ENCODE measurements at places on chromosomes 5 and 9. TPM values are rescaled to one million over a fixed set of nuclear protein-coding genes. Genes with fewer than 3 reads are reported as not detected.

Gene SETD9
- total RNA-seq: 4.8 TPM

Gene GOLPH3
- total RNA-seq: 73.1 TPM

Gene JADE2
- total RNA-seq: 8.9 TPM

Gene EIF4EBP3
- total RNA-seq: 0.69 TPM

Gene RNF130
- total RNA-seq: 69.2 TPM

Gene PHF24
- 0.69 TPM for total RNA-seq

Gene GPR150
- not detected for total RNA-seq

Gene CCNB1
- 41.9 TPM for total RNA-seq

Gene SLC35A4
- total RNA-seq: 17.0 TPM

All from urinary bladder (tissue), 4 donors.